ENCODE measurements at places on chromosomes 4 and X. TPM values are rescaled to one million over a fixed set of nuclear protein-coding genes. Genes with fewer than 3 reads are reported as not detected.

FREM3 gene
- not detected for polyA plus RNA-seq

MAP7D2 gene
- polyA plus RNA-seq = 9.6 TPM

EMCN gene
- polyA plus RNA-seq = not detected

DNA sequence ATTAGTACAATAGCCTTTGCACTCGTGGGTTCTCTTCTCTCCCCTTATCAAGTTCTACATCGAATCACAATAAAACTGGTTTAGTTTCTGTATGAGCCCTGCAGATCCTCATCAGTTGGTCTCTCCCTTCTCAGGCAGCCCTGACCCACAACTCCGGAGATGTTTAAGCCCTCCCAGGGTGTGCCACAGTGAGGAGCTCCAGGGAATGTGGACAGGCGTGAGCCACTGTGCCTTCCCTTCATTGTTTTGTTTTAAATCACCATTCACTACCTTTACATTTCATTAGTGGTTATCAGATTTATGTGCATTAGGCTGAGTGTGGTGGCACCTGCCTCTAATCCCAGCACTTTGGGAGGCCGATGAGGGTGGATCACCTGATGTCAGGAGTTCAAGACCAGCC is 133.2 kb downstream of the LARP7 start:
- no peak for DNase-seq

- no peak for DNase-seq
Measured at GRCh38 chrX:15298780-15299179, 16.7 kb downstream of the ASB11 start.

GRCh38 chr4:154626793-154627484 is 14.5 kb upstream of the FGG start:
- DNase-seq = peak; percentile 49

DNA sequence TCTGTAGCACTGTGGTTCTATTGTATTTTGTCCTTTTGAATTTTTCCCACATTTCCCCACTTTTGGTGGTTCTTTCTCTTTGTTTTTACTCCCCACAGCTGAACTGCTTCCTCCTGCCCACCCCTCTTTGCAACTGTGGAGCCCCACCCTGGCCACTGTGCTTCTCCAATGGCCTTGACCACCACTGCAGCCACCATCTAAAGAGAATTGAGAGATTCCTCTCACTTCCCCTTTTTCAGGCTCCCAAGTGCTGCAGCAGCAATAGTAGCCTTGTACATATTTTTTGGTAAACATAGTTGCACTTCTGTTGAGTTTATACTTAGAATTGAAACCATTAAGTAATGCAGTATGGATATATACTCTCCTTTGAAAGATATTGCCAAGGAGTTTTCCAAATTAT is 51.3 kb upstream of the FRMPD3 start:
- DNase-seq = no peak

DNA sequence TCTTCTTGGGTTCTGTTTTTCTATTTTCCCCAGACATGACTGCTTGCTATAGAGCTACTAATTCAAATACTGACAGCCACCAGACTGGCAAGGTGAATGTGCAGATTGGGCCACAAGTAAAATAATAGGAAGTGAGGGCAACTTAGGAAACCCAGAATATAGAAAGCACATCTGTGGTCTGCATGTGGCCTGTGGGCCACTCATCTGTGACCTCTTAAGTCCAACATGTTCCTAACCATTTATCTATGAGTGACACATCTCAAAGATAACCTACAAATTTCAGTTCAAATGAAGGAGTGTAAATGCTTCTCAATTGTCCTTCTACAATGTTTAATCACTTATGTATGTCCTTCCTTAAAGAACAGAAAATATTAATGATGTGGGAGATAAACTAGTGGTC is 128.9 kb downstream of the REELD1 start:
- no peak for DNase-seq
